HS-5 (cell line): ENCODE measurements at places on chromosomes 4 and X.

GRCh38 chr4:84501721-84502267 lies 2.7 kb upstream of the NKX6-1 start:
- no peak for DNase-seq

DNA sequence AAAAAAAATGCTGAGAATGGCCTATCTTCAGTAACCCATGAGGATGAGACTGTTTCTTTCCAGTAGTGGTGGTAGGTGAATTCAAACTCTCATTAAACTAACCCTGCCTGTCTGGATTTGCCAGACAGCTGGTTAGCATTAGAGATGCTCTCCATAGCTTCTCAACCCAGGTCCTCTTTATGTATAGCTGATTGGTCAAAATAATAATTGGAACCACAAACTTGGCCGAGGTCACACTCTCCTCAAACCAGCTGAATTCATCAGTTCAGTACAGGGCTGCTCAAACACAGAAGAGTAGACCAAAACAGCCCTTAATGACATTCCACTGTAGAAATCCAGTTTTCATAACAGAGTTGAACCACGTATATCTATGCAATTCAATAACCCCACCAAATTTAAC lies 85.3 kb downstream of the HCCS start:
- no peak for DNase-seq

DNA sequence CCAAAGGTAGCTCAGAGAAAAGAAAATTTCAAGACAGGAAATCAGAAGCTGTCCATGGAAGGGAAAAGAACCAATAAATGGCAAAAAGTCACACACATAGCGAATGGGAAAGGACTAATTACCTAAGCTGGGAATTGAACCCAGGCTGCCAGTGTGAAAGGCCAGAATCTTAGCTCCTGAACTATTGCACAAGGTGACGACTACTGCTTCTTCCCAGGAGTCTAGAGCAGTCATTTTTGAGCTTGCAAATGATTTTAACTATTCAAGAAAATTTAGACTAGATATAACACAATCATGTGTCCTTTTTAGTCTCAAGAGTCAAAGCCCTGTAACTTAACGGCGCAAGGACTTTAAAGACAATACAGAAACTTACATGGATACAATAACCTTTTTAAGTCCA lies 34.1 kb upstream of the ZNF81 start:
- DNase-seq, result no peak

- no peak for DNase-seq
These were observed at the start of gene KLF8 for GRCh38 chrX:56232221-56233082. TSS of gene KLF8 (plus strand) at chrX:56232356. CDS start at chrX:56233335, 979 bp downstream.

- no peak for DNase-seq
These were observed 56.7 kb upstream of the ENPP6 start for GRCh38 chr4:184274286-184274951.

DNA sequence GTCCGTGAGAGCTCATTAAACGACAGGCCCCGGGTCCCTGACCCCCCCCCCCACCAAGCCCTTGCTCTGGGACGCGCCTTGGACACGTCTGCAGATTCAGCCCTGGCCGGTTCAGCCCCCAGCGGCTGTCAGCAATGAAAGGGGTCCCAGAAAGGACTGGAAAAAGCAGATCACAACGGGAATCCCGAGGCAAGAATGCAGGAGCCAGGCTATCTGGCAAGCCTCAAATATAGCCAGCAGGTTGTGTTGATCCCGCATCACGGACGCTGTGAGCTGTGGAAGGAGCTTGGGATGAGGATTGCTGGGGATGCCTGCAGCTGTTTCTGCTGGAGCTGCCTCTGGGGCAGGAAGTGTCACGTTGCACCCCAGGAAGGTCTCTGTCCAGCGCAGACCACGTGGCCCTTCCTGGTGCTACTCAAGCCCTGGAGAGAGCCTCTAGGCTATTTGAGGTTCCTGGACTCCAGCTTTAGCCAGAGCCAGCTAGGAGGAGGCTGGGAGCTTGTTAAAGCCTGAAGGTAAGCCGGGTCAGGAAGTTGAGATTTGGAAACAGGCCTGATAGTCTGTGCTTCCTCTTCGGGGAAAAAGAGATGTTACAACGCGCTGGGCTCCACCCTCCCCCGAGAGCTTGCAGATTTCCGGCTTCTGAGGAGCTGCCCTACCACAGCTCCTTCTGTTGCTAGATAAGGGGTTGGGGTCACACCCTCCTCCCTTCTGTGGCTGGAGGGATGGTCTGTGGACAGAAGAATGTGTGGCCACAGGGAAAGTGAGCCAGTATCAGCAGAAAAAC lies 19.3 kb upstream of the CSF2RA start:
- DNase-seq, result no peak

DNA sequence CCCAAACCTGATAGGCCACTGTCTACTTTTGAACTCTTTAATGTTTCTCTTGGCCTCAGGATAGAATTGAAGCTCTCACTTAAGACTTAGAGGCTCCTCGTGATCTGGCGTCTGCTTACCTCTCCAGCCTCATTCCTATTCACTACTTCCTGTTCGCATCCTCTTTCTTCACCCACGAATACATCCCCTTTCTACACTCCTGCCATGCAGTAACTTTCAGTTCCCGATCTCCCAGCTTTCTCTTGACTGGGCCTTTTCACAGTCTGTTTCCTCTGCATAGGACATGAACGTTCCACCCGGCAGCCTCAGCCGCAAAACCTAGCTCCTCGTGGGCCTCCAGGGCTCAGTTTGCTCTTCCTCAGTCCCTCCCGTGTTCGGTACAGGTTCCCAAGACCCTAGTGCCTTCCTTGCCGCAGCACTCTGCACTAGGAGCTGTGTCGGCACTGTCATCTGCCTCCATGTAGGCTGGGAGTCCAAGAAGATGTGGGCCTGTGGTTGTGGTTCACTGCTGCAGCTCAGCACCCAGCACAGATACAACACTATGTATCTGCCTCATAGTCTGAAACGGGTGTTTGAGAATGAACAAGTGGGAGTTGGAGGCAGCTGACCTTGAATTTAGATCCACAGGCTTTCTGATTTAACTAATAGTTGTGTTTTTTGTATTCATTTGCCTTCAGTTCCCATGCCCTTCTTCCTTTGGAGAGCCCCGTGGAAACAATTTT lies 15.8 kb downstream of the RPL39 start:
- no peak for DNase-seq

DNA sequence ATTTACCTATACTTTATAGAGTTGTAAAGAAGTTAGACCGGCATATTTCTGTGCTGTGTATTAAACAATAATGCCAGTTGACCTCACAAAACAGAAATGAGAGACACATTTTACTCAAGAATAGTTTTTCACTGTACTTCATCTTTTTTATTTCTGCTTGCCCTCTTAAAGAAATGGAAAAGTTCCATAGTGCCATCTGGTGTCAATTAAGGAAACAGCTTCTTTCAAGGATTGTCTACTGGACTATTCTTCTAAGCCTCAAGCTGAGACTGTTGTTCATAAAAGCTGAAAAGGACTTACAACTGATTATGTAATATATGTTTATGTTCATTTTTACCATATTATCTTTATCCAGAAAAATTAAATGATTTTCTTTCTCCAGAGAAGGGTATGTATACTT lies 1523.7 kb downstream of the ARAP2 start:
- peak; percentile 28 for DNase-seq

- peak; percentile 1 for DNase-seq
These were observed 356.1 kb downstream of the HNRNPD start for GRCh38 chr4:82017680-82018079.

DNA sequence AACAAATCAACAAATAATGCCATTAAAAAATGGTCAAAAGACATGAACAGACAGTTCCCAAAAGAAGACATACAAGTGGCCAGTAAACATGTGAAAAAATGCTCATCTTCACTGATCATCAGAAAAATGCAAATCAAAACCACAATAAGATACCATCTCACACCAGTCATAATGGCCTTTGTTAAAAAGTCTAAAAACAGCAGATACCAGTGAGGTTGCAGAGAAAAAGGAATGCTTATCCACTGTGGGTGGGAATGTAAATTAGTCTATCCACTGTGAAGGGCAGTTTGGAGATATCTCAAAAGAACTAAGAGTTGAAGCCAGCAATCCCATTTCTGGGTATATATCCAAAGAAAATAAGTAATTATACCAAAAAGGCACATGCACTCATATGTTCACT lies 668.1 kb upstream of the CPEB2 start:
- no peak for DNase-seq
